ENCODE measurements at places on chromosomes 1 and 21.

DNA sequence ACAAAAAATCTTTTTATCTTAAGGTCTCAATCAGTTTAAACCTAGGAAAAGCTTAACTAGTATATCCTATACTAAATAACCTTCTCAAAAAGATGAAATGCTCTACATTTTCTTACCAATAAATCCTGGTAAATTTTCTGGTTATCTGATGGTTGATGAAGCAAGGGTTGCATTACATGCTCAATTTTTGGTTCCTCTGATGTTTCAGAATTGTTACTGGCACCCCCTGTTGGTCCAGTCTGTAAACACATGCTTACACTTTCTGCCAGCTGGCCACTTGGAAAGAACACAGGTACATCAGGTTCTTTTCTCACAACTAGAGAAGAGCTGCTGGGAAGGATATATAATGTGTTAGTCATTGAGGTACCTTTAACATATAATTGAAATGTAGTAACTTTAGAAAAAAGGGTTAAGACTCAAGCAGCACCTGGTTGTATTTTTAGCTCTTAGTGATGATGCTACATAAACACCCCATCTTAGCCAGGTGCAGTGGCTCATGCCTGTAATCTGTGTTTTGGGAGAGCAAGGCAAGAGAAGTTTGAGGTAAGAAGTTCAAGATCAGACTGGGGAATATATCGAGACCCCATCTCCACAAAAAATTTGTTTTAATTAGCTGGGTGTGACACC is 30.9 kb upstream of the TAL1 start:
- DNase-seq: no peak

DNA sequence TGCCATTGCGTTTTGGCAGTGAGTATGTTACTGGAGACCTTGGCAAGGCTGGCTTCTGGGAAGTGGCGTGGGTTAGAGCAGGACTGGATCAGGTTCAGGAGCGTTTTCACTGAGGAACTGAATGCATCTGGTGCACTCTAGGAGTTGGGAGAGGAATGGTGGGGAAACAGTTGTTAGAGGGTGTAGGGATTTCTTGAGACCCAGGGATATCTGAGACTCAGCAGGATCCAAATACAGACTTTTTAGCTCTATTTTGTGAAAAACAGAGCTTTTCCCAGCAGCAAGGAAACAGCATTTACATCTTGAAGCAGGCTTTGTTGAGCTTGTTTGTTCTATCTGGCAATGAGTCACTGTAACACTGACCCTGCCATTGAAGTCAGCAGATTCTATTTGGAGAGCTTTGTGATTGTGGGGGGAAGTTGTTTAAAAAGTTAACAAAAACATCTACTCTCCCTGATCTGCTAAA is 56.9 kb upstream of the NRIP1 start:
- DNase-seq: no peak

DNA sequence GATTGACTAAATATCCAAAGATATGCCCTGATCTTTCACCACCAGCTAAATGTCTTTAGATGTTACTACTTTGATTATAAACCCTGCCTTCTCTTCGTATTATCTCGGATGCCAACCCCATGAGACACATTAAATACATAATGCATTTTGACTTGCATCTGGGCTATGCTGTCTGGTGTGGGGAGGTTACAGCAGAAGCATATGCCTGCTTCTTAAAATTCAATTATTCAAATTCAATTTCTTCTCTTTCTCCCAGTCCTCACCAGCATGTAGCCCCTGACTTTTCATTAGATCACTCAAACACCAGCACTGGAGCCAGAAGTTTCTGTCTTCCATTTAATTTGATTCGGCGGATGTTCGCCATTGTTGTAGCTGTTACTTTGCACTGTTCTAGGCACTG is 360.7 kb upstream of the CAMK1G start:
- no peak for DNase-seq

DNA sequence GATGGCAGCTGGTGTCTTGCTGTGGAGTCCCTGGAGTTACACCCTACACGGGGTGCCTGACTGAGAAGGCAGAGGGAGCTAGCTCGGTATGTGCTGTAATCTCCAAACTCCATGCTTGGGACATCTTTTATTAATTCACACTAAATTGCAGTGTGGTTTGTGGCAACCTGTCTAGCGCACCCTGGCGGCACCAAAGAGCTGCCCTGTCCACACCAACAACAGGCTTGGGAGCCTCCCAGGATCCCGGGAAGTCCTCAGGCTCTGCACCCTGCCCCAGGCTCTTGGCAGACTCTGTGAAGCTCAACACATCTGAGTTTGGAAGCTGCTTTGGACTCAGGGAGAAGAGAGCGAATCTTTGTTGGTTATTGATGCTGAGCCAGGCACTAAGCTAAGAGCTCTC is 138.9 kb downstream of the IGSF21 start:
- DNase-seq: no peak

DNA sequence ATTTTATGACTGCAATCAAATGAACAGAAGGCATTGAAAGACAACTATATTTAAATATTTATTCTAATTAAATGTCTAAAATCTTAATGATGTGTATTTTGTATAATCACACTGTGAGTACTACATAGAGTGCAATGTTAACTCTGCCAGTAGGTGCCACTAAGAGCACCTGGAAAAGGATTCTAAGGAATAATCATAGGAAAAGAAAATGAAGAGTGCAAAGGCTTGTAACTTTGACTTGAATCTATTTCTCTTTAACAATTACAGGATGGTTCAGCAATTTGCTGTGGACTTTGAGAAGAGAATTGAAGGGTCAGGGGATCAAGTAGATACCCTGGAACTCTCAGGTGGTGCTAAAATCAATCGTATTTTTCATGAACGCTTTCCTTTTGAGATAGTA is 200.4 kb downstream of the DNM3 start:
- DNase-seq: no peak

DNA sequence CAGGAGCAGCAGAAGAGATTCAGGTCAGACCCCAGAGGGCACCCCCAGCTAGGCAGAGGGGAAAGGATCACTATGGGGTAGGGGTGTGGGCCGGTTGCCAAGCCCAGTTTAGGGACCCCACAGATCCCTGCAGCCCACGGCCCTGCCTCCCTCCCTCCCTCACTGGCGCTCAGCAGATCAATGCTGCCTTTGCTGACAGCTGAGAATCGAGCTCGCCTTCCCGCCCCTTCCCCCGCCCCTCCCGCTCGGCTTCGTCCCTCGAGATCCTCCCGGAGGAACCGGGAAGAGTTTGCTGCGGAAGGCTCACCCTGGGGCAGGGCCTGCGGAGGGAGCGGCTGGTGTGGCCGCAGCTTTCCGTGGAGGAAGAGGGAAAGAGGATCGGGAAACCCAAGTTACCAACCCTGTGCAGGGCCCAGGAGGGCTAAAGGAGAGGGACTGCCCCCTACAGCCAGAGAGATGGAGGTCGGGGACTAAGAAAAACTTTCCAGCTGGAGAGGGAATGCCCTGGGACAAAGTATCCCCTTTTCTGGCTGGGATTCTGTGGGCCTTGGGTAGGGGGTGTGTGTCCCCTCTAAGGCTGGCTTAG is 1.1 kb upstream of the KCNQ4 start:
- DNase-seq: no peak

- no peak for DNase-seq
These were observed 41.8 kb downstream of the SGIP1 start for GRCh38 chr1:66575739-66576138.

- DNase-seq: no peak
These were observed 47.6 kb downstream of the TAS1R2 start for GRCh38 chr1:18811733-18812452.

All from vagina (tissue), 2 donors.